ENCODE measurements at places on chromosomes 13 and 19.
A peak's percentile ranks its signal among the peaks of the same experiment; 100 is the strongest.

GRCh38 chr13:99894840-99895443, 76.6 kb downstream of the ZIC5 start:
- DNase-seq, result no peak

DNA sequence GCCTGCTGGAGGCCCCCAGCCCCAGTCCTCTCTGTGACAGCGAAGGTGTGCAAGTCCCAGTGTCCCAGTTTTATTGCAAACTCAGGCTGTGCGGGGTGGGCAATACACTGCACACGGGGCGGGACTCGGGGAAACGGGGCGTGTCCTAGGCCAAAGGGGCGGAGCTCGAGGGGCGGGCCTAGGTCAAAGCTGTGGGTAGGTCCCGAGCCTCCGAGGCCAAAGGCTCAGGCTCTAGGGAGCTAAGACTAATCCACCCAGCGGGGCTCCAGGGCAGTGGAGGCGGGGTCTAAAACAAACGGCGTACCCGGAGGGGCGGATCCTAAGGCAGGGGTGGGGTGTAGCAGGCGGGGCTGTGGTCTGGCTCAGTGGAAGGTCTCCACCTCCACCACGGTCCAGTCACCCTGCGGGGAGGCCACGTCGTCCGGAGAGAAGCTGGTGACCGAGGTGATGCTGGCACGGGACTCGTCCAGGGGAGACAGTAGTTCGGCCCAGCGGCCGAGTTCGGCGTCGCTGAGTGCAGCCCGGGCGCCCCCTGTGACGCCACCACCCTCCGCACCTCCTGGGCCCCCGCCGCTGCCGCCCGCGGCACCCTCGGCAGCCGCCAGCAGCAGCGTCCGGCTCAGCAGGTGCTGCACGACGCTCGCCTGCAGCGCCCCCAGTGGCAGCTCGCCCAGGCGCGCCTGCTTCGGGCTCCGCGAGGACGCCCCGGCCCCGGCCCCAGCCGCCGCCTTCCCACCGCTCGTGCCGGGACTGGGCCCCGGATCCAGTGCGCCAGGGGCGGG, 5.3 kb downstream of the PRR36 start:
- no peak for DNase-seq

DNA sequence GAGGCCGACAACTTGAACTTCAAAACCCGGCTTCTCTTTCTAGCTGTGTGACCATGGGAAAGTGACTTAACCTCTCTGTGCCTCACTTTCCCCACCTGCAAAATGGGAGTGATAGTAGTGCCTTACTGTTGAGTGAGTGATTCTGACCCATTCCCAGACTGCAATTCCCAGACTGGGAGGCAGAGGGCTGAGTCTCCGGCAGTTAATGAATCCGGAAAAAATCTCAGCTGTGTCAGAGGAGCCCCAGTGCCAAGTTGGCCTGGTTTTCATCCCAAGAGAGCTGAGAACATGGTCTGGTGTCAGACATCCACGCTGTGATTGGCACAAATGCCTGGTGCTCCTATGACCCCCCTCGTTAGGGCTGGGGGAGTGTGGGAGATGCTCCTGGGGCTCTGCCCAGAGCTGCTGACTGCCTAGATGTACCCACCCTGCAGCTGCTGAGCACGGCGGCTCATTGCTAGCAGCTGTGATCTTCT, 50.0 kb downstream of the PIN1 start:
- DNase-seq, result no peak

DNA sequence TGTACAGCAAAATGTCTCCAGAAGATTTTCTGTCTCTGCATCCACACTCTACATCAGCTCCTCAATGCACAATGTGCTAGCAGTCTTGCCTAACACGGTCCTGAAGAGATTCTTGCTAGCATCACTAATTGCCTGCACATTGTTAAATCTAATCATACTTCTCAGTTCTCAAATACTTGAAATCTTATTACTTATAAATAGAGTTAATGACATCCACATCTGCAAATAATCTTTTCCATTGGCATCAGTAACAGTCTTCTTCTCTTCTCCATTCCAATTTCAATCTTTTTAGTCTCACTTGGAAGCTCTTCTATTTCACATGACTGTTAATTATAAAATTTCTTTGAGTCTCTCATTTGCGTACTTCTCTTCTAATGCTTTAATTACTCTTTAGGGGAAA, 630.5 kb upstream of the SLITRK6 start:
- no peak for DNase-seq

GRCh38 chr19:31314156-31314555, 35.1 kb downstream of the TSHZ3 start:
- no peak for DNase-seq

DNA sequence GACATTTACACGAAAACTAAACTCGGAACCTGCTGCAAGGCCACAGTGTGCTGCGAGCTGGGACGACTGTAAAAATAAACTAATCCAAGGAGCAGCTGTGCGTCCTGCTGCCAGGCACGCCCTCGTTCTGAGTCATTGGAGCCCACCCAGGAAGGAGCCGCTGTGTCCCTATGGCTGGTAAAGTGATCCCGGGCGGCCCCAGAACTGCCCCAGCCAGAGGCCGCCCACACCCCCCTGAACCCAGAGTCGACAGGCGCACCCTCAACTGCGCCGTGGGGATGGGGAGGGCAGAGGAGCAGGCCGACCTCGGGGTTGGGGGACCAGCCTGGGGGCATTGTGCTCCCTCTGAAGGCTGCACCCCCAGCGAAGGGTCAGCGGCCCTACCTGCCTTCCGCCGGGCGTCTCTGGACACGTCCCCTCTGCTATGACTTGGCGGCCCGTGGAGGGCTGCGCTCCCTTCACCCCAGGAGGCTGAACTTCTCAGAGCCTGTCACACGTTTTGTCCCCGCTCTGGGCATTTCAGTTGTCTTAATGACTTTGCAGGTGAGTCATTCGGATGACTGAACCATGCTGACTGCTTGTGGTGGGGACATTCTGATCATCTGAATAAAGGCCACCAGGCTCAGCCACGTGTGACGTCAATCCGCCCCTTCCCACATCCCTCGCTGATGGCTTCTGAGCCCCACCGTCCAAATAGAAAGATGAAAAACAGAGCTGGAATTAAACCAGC, 42.7 kb downstream of the ADPRHL1 start:
- no peak for DNase-seq

GRCh38 chr19:52646571-52647217, 8.5 kb upstream of the ZNF83 start:
- no peak for DNase-seq

GRCh38 chr19:2081873-2082810, 14.0 kb downstream of the MOB3A start:
- DNase-seq, result no peak

GRCh38 chr19:6261883-6262282, 17.9 kb downstream of the MLLT1 start:
- no peak for DNase-seq

- DNase-seq, result peak; percentile 83
These were observed 760.4 kb downstream of the SLITRK1 start for GRCh38 chr13:83121896-83122295.

GRCh38 chr13:113835461-113836270, 28.2 kb downstream of the GAS6 start:
- peak; percentile 48 for DNase-seq

DNA sequence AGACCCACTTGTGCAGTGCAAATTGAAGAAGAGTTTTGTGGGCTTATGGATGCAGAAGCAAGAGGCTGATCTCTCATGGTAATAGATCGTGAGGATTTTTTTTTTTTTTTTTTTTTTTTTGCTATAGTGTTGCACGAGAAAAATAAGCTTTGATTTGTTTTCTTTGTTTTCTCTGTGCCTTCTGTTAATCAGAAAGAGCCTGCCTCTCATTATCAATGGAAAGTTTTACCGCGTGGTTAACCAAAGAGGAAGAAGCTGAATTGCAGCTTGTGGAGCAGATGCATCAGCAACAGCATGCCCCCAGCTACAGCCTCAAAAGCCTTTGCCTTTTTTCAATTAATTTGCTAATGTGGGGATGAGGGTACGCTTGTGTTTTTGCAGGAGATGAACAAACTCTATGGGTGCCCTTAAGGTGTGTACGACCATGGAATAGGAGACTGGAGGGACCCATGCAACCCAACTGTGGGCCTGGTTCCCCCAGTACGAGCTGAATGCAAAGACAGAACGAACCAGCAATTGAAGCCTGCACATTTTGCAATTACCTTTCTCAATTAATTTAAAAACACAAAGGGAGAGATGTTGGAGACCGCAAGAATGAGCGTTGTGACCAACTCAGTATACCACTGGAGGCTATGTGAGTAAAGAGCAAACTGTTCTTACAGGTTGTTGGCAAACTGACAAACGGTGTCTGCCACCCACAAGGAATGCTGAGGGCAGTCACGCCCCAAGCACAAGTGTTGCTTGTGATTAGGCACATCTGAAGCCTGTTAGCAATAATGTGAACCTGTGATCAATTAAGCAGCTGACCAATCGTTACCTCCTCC, 58.6 kb upstream of the SPRY2 start:
- DNase-seq, result peak; percentile 7

- no peak for DNase-seq
These were observed 1671.5 kb upstream of the SLC10A2 start for GRCh38 chr13:104737713-104738112.

DNA sequence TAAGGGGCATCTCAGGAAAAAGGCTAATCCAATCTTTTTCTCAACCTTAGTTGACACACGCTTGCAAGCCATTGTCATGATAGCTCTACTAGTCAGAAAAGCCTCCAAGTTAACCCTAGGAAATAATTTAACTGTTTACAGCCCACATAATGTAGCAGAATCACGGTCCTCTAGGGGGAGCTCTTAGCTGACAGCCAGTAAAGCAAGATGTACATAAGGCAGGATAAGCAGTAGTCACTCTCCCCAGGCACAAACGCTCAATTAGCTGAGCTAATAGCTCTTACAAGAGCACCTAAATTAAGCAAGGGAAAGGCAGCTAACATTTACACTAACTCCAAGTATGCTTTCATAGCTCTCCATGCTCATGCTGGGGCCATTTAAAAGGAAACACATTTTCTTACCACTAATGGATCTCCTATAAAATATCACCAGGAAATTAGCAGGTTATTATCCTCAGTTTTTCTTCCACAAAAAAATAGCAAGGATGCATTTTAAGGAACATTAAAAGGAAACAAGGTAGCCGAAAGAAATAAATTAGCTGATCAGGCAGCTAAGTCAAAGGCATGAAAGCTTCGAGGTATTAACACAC, 33.7 kb upstream of the ZSCAN5A start:
- DNase-seq, result no peak

- no peak for DNase-seq
These were observed 1440.3 kb downstream of the PCDH9 start for GRCh38 chr13:65789815-65790214.

Data from DMS153 (cell line).